ENCODE measurements at places on chromosomes 6 and 20. TPM values are rescaled to one million over a fixed set of nuclear protein-coding genes. Genes with fewer than 3 reads are reported as not detected.

Gene TINAG
- total RNA-seq: 0.15 TPM

Gene KIAA1755
- total RNA-seq: 5.3 TPM

Gene NOP56
- total RNA-seq: 54.2 TPM

Gene ANKRD66
- total RNA-seq: not detected

Gene STXBP5
- 16.8 TPM for total RNA-seq

Gene PTGIS
- total RNA-seq: 24.0 TPM

Gene SERPINB6
- total RNA-seq: 277 TPM

Gene SAPCD1
- total RNA-seq: 0.47 TPM

Gene ANKEF1
- total RNA-seq: 1.3 TPM

All from left ventricle myocardium superior (tissue), 1 donor.